ENCODE measurements at places on chromosomes 12 and 14.

- DNase-seq: no peak
These were observed 122.5 kb downstream of the PHLDA1 start for GRCh38 chr12:75908961-75909605.

- no peak for DNase-seq
These were observed 45.4 kb downstream of the NIN start for GRCh38 chr14:50785457-50786063.

- DNase-seq: no peak
These were observed 131.2 kb upstream of the DYRK2 start for GRCh38 chr12:67517181-67517887.

GRCh38 chr12:105226219-105226618 lies 9.8 kb downstream of the APPL2 start:
- no peak for DNase-seq

DNA sequence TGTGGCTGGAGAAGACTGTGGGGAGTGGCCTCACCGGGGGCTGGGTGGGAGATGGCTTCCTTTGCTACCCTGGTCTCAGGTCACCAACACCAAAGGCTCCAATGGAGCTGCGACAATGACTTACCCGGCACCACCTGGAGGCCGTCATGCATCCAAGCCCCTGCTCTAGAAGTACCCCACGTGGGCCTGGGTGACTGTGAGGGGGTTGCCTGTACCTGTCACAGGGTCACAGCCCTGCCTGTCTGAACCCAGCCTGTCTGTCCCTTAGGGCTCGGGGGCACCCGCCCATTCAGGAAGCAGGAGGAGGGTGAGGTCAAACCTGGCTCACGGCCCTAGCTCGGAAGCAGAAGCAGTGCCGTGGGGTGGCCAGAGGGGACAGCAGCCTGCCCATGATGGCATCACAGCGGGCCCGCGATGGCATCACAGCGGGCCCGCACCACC lies 18.9 kb downstream of the ABCB9 start:
- no peak for DNase-seq

GRCh38 chr12:51484119-51484518 lies 59.5 kb downstream of the SLC4A8 start:
- no peak for DNase-seq

GRCh38 chr12:1790444-1790843 lies 29.9 kb upstream of the LRTM2 start:
- DNase-seq: no peak

DNA sequence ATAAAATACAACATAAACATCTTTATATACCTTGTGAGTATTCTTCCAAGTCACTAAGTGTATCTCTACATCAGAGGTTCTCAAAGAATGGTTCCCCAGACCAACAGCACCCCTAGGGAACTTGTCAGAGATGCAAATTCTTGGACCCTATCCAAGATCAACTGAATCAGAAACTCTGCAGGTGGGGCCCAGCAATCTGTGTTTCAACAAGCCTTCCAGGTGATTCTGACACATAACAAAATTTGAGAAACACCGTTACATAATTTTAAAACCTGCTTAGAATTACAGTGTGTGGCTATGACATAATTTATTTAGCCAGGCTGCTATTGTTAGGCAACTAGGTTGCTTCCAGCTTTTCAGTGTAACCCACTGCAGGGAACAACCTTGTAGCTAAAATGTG lies 49.8 kb downstream of the NTN4 start:
- no peak for DNase-seq

DNA sequence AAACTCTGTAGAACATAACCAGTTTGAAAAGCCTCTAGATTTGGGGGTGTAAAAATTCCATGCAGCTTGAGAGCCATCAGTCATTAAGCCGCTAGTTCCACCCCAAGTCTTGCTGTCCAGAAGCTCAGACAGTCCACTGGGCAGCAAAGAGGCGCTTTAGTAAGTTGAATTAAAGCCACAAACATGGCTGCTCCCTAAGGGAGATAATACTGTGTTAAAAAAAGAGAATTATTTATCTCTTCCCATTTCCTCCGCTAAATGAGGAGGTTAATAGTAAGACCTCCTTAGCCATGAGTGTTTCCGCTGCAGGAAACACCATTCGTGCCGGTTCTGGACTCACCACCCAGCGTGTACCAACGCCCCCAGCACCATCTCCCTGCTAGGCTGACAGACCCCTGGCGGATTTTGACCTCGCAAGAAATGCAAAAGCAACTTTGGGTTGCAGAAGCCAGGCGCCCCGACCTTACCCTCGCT lies 536 bp downstream of the TM7SF3 start:
- no peak for DNase-seq

GRCh38 chr12:67078957-67079356 lies 190.2 kb upstream of the CAND1 start:
- DNase-seq: no peak

All from GM12892 (cell line).